CD4-positive, alpha-beta T cell treated with Interleukin-21 for 1 hour (primary cell): ENCODE measurements at places on chromosomes 12 and 14.

- DNase-seq = no peak
These were observed 21.9 kb upstream of the FGD4 start for GRCh38 chr12:32377344-32378055.

- no peak for DNase-seq
These were observed 7.4 kb downstream of the PTPN21 start for GRCh38 chr14:88547386-88547780.

GRCh38 chr14:37116933-37117849 is 55.2 kb downstream of the SLC25A21 start:
- no peak for DNase-seq

DNA sequence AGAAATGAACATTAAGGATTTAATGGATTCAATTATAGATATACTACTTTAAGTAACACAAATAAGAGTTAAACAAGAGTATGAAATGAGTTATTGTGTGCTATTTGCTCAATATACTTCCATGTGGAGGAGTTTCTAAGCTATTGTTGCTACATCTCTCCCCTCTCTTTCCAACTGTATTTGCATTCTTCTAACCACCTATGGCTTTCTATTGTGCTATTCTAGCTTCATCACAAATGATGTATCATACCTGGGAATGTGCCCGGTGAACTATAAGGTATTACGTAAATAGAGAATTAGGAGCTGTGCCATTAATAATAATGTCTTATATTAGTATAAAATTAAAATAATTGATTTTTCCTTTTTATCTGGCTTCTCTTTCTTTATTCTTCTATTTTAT is 87.1 kb upstream of the PLEKHG7 start:
- DNase-seq = no peak

DNA sequence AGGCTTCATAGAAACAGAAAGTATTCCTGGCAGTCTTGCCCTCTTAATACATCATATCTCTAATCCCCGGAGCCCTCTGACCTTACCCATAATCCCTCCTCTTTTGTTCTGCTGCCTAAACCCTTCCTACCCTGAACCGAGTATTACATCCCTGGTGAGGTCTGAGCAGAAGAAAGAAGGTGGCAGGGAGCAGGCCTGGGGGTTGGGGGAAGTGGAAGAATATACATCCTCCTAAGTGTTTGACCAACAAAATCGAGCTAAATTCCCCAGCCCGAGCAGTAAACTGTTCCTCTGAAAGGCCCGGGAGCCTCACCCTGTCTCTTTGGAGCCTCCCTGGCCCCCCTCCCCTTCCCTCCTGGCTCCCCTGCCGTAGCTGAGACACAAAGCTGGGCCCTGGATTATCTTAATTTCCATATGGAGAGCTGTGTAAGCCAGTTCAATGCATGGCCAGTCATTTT is 192.6 kb upstream of the LHX5 start:
- DNase-seq = no peak

GRCh38 chr12:22355011-22355580 is 20.6 kb upstream of the ST8SIA1 start:
- no peak for DNase-seq

DNA sequence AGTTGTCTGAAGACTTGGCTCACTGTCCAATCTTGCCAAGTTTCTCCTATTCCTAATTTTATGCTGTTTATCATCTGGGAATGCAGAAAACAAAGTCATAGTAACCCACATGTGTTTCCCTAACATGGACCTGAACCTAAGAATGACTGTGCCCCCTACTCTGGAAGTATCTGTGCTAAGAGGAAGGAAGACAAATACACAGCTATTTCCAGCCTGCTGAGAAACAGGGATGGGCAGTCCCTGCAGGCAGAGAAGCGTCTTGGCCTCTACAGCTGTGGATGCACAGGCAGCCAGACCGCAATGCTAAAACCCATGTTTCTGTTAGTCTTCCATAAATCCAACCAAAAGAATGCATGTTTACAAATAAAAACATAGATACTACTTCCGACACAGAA is 56.2 kb downstream of the DUSP16 start:
- no peak for DNase-seq

GRCh38 chr12:78671295-78671694 is 193.3 kb upstream of the SYT1 start:
- DNase-seq = no peak

- no peak for DNase-seq
These were observed 189.6 kb upstream of the RPL10L start for GRCh38 chr14:46840944-46841720.

DNA sequence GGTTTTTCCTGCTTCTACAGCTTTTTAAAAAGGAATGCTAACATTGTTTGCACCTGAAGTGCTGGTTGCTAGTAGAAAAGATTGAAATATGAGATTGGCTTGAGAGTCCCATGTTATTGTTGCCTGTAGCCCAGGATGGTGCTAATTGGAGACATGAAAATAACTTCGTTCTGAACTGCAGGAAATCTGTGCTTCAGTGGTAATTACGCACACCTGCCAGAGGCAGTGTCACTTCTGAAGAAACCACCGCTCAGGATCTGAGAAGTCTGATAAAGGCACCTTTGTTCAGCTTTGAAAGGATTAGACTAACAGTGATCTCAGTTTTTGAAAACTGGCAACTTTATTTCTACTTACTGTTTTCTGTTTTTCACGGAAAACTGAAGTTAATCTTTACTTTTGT is 15.5 kb upstream of the ATP6V0A2 start:
- no peak for DNase-seq

DNA sequence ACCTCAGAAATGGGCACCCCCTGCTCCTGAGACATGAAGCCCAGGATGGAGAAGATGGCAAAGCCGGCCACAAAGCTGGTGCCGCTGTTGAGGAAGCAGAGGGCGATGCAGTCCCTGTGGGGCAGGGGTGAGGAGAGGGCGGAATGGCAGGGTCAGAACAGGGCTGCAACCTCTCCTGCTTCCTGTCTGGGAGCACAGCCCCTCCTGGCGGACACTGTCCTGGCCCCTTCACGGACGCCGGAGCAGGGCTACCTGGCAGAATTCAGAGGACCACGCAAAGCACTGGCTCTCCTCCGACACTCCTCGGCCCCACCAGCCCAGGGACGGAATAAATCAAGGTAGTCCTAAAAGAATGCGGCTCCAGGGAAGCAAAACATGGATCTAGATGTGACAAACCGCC is 12.4 kb upstream of the SLC6A12 start:
- DNase-seq = no peak
